ENCODE measurements at places on chromosomes 13 and 19.

DNA sequence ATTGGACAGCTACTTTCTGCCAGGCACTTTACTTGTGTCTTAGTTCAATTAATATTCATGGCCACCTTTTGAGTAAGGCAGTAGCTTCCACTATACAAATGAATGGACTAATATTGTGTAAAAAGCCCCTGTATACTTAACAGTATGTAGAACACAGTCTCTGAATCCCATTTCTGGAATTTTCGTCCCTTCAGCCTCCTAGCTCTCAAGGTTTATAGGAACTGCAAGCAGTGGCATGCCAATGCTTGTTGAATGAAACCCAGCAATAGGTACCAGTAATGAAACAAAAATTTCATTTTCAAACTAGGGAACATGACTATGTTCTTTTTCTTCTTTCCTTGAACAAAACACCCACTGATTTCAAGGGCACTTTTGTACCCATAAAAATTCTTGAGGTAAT, 361.6 kb downstream of the TDRD3 start:
- no peak for DNase-seq

DNA sequence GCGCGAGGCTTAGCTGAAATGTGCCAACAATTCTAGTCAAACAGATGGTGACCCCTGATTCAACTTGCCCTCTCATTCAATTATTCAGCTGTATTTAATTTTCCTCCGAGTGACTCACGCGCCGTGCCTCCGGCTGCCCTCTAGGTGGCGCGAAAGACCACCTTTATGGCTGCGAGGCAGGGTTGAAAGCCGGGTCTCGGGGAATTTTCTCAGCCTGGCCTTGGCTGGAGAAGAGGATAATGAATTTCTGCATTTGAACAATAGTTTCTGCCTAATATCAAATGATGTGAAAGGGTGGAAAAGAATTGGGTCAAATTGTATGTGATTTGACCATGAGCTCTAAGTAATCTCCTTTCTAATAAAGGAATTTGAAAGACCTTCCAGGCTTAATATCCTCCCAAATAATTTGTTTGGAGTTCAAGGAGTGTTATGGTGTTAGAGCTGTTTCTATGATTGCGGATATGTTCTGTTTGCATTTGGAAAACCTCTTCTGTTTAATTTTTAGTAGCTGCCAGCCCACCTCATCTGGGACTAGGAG, 310.9 kb downstream of the ZNF536 start:
- peak; percentile 56 for DNase-seq

GRCh38 chr19:33688171-33688992, 66.6 kb downstream of the CHST8 start:
- no peak for DNase-seq

DNA sequence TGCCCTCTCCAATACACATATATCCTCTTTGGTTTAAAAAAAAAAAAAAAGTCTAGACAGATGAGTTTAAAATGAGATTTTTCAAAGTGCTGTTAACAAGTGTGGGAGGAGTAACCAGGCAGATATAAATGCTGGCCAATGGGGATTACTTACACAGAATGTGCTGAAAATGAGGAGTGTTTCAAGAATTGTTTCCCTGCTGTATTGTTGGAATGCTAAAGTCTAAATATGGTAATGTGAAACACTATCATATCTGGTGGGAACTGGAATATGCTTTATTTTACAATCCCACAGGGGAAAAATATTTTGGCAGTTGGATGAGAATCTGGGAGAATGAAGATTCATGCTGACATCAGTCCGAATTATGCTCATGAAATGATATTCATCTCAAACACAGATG, 250.7 kb downstream of the DCT start:
- no peak for DNase-seq

- DNase-seq, result peak; percentile 87
These were observed 12.4 kb downstream of the CEBPG start for GRCh38 chr19:33385956-33386355.

GRCh38 chr13:44484562-44485138, 91.5 kb downstream of the TSC22D1 start:
- no peak for DNase-seq

- no peak for DNase-seq
These were observed 92.2 kb upstream of the ARHGEF7 start for GRCh38 chr13:111022886-111023285.

DNA sequence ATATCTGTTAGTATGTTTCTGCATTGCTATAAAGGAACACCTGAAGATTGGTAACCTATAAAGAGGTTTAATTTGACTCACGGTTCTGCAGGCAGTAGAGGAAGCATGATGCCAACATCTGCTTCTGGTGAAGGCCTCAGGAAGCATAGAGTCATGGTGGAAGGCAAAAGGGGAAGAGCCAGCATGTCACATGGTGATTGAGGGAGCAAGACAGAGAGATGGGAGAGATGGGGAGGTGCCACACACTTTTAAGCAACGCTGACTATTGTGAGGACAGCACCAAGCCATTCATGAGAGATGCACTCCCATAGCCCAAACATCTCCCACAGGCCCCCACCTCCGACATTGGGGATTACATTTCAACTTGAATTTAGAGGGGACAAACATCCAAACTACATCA, 32.8 kb downstream of the COG6 start:
- no peak for DNase-seq

DNA sequence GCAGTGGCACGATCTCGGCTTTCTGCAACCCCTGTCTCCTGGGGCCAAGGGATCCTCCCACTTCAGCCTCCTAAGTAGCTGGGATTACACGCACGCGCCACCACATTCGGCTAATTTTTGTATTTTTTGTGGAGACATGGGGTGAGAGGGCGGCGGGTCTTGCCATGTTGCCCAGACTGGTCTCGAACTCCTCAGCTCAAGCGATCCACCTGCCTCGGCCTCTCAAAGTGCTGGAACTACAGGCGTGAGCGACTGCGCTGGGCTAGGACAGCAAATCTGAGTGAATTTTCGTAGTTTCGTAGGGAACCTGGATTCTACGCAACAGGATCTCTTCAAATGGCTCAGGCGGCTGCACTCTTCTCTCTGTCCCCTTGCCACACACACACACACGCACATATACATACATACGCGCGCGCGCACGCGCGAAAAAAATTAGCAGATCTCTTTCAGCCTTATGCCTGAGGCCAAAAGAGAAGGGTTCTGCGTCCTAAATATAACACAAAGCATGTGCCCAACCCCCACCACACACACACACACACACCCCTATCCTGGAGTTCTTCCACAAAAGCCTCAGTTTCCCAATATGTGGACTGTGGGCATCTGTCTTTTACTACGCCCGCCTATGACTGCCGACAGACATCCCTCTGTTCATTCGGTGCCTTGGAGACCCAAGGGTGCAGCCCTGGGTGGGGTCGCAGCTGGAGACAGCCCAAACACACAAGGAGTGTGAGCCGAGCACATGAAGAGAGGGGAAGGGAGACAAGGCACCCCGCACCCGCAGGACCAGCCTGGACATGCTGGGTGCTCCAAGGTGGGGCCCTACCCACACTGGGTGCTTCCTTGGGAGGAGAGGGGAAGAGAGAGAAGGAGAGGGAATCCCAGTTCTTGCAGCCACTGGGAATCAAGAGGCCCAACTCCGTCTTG, 616 bp downstream of the PINLYP start:
- no peak for DNase-seq

DNA sequence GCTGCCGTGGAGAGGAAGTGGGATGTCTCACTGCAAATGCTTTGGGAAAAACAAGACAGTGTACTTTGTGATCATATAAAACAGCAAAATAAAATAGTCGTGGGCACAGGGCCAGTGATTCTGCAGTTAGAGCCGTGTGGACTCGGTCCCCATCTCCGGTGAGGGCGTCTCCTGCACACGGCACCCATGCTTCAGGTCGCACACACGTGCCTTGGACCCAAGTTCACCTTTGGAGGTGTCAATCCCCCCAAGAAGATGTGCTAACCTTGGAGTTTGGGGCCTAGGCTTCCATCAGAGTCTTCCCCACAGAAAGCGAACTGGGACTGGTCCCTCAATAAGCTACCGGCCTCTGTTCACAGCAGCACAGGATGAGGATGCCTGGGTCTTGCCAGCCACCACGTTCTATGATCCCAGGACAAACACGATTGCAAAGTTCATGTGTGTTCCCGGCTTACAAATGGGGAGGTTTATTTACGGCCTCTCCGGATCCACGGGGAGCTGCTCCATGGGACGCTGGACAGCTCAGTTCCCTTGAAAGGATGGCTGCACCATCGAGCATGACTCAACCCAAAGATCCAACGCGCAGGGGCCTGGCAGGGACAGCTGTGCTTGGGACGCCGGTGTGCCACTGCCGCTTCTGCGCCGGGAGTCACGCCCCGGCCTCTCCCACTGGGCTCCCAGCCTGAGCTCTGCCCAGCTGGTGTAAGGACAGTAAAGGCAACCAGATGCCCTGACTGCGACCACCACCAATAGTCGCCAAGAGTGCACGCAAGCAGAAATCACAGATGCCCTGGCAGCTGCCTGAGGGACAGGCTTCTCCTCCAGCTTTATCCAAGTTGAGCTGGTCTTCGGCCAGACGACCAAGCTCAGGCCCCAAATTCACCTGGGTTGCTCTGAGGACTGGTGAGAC, 8.6 kb downstream of the GAS6 start:
- no peak for DNase-seq

DNA sequence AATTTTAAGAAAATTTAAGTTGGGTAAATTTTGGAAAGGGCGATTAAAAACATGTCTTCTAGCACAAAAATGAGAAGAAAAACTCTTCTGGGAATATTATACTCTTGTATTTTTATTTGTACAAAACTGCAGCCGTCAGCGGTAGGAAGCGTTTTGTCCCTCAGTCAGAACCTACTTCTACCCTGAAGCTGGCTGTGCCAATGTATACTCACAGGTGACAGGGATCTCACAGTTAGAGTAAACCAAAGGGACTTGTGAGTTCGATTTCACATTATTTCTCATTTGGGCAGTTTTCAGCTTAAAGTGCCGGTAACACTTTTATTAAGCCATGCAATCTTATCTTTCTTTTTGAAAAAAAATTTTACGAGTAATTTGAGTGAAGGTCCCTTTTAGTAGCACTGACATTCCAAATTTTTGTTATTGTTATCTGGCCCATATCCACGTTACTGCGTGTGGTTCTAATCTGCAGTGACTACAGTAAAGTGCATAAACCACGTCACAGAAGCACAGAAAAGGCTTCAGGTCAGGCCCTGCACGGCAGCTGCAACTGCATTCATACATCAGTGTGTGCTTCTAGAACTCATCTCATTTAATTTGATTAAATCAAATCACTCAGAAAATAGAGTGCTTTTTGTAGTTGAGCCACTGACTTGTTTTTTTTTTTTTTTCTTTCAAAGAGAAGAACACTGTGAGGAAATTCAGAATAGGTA, 387.3 kb downstream of the LIG4 start:
- DNase-seq, result no peak

- no peak for DNase-seq
These were observed 16.8 kb upstream of the FFAR2 start for GRCh38 chr19:35431145-35431807.

GRCh38 chr19:5692723-5693194, 2.7 kb downstream of the RPL36 start:
- no peak for DNase-seq

DNA sequence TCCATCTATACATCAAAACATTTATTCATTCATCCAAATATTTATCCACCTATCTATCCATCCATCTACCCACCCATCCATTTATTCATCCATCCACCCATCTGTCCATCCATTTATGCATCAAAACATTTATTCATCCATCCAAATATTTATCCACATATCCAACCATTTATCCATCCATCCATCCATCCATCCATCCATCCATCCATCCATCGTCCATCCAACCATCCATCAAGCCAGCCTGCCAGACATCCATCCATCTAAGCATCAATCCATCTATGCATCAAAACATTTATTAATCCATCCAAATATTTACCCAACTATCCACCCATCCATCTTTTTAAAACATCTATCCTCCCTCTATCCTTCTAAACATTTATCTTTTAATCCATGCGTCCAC, 62.2 kb downstream of the UNC13A start:
- DNase-seq, result no peak

DNA sequence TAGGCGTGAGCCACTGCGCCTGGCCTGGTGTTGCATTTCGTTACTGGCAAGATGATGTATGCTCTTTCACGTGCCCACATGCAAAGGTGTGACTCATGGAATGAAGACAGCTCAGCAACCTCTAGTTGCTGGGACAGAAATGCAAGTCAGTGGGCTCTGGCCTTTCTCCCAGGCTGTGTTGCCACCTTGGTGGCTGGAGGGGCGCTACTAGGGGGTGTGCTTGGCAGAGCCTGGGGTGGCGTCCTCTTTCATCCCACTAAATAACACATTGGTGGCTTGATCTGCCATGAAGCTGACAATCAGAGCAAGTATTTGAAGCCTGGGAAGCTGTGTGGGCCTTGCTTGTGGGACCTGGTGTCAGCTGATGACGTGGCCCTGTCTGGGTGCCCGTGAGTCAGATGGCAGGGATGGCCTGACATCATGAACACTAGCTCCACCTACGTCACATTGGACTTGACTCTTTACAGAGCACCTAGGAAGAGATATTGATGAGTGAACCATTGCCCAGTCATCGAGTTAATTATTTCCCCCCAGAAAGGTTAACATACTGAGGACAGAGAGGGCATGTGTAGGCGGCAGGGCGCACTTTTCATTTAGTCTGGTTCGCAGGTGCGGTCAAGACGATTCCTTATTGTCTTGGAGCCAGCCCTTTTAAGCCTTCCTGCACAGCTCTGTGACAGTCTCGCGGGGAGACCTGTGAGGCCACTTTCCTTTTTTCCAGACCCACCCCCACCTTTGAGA, 154.2 kb downstream of the TM9SF2 start:
- no peak for DNase-seq

GRCh38 chr19:54952591-54953344, 5.4 kb upstream of the NLRP7 start:
- DNase-seq, result no peak

GRCh38 chr19:34844277-34844676, 71.3 kb upstream of the ZNF599 start:
- DNase-seq, result no peak

DNA sequence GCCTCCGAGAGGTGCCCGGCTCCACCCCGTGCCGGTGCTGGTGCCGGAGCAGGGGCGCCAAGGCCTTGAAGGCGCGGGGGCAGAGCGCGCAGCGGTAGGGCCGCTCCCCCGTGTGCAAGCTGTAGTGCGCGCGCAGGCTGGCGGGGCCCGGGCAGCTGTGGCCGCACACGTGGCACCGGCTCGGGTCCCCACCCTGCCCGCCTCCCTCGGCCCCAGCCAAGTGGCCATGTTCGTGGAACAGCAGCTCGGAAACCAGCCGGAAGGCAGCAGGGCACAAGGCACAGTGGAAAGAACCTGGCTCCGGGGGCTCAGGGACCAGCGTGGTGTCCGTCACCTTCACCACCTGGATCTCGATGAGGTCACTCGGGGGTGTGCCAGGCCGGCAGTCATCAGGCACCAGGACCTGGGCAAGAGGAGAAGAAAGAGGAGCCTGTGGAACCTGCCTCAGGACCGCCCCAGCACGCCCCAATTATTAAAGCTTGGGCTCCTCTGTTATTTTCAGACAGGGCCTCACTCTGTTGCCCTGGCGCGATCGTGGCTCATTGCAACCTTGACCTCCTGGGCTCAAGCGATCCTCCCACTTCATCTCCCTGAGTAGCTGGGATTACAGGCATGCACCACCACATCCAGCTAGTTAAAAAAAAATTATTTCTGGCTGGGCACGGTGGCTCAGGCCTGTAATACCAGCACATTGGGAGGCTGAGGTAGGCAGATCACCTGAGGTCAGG, 2.0 kb downstream of the ZNF784 start:
- no peak for DNase-seq

GRCh38 chr19:2827840-2828489, 8.3 kb downstream of the ZNF554 start:
- no peak for DNase-seq

Measured in DMS79 (cell line).